ENCODE measurements at places on chromosomes 5 and 9. TPM values are rescaled to one million over a fixed set of nuclear protein-coding genes. Genes with fewer than 3 reads are reported as not detected.

SHISAL2B gene
- not detected for total RNA-seq

TMEM141 gene
- total RNA-seq, result 74.2 TPM

SELENOP gene
- total RNA-seq, result 297 TPM

GLRA1 gene
- not detected for total RNA-seq
